ENCODE measurements at places on chromosomes 11 and 22.

- DNase-seq = no peak
Observed at GRCh38 chr11:23688835-23689234, 808.0 kb upstream of the LUZP2 start.

DNA sequence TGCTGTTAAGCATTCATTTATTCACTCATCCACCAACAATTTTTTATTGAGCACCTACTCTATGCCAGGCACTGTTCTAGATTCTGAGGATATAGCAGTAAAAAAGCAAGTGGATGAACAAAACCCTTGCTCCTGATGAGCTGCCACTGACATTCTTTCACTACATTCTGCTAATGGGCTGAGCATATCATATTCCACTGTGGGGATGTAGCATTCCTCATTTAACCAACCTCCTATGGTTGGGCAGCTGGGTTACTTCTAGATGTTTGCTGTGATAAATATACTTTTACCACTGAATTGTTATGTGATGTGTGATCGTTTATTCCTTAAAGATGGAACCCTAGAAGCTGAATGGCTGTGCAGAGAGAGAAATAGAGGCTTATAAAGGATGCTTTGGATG, 176.9 kb downstream of the MN1 start:
- DNase-seq = no peak

DNA sequence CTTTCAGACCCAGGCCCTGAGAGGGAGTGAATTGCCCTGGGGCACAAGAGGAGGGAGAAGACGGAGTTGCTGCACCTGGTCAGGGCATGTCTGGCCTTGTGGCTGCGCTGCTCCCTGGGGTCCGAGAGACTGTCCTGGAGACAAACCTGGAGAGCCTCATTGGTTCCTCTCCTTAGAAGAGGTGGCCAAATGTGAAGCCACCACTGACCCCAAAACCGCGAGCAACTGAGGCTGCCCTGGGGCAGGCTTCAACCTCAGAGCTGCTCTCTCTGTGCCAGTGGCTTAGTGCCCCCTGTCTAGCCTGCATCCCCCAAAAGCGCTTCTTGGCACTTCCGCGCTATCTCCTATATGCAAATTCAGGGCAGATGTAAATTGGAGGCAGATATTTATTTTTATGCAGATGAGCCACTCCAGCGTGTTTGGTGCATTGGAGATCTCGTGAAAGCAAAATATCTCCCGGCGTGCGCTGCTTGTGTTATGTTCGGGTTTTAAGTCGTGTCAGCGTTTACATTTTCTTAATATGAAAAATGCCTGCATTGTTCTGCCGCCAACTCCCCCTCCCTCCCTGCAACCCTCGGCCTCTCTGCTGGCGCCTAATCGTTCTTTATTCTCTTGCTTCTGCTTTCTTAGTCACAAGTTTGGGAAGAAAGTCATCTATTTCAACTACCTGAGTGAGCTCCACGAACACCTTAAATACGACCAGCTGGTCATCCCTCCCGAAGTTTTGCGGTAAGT, 69.5 kb downstream of the ARHGAP8 start:
- no peak for DNase-seq

- DNase-seq = no peak
Observed at GRCh38 chr11:110522471-110522870, 92.7 kb downstream of the FDX1 start.

- DNase-seq = no peak
Observed at GRCh38 chr22:46462726-46463371, 74.6 kb downstream of the CELSR1 start.

GRCh38 chr11:70201882-70202861, 924 bp upstream of the FADD start:
- no peak for DNase-seq

DNA sequence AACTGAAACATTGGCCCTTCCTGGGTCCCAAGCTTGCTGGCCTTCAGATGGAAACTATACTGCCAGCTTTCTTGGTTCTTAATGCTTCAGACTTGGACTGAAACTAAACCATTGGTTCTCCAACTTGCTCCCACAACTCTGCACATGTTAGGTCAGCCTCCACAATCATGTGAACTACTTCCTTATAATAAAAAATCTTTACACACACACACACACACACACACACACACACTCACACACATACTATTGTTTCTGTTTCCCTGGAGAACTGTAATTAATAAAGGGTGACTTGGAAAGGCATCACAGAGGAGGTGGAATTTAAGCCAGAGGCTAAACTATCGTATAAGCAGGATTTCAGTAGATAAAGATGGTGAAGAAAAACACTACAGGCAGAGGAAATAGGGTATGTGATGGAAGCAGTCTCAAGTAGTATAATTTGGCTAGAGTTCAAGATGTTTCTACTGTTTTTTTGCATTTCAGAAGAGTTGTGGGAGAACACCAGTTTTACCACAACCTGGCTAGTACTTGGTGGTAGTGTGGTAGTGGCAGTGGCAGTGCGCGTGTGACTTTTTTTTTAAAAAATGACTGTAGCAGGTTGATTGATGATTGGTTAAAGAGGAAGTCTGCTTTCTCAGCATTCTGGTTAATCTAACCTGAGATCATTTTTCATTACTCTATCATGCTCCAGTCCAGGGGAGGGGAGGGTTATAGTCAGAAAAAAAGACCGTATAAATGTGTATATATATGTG, 70.1 kb downstream of the PDE3B start:
- no peak for DNase-seq

- DNase-seq = no peak
Observed at GRCh38 chr22:22553735-22554586, 5.1 kb downstream of the PRAME start.

- DNase-seq = no peak
Observed at GRCh38 chr22:17717708-17718107, 56.6 kb downstream of the BID start.

DNA sequence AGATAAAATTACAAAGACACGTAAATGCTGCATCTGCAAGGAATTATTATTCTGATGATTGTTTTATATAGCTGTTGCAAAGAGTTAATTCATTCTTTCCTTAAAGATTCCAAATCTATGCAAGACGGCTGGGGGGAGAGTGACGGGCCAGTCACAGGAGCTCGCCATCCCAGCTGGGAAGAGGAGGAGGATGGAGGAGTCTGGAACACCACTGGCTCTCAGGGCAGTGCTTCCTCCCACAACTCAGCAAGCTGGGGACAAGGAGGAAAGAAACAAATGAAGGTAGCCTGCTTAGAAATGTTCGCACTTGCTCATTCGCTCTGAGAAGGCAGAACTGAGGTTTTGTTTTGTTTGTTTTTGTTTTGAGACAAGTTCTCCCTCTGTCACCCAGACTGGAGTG, 73.0 kb upstream of the ADSL start:
- no peak for DNase-seq

DNA sequence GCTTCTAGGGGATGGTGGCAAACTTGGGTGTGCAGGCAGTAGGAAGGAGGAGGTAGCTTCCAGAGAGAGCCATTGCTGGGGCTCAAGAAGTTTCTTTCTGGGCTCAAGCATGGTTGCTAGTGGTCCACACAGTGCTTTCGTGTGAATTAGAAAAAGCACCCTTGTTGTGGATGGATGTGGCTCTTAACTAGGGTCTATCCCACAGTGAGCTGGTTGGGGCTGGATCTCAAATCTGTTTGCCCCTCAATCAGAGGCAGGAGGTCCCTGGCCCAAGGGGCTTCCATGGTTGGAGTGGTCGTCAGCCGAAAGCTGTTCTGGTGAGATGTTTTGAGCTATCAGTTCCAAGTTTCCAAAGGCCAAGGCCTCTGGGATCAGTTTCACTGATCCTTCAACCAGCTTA, 35.0 kb downstream of the ZBTB16 start:
- DNase-seq = no peak

- DNase-seq = no peak
Observed at GRCh38 chr11:70644343-70645060, 246.2 kb downstream of the CTTN start.

- no peak for DNase-seq
Observed at GRCh38 chr11:15967966-15968365, 388.4 kb downstream of the SOX6 start.

GRCh38 chr22:30272781-30273601, 6.3 kb upstream of the OSM start:
- no peak for DNase-seq

GRCh38 chr11:122158171-122158570, 42.2 kb upstream of the BLID start:
- DNase-seq = no peak

DNA sequence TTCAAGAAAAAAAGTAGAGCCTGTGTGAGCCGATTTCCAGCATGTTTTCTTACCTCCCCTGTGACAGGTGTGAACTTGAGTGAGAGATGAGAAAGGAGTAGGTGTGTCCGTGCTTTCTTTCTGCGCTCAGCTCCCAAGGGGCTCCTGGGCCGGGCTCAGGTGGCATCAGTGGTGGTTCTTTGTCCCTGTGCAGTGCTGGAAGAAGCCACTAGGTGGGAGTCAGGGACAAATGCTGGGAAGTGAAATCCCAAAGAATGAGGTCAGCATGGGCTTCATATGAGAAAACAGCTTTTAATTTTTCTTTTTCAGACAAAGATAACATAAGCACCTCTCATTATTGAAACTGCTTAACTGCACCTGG, 57.8 kb downstream of the PPFIBP2 start:
- DNase-seq = no peak

GRCh38 chr11:125180413-125181305, 16.1 kb downstream of the PKNOX2 start:
- no peak for DNase-seq

- DNase-seq = no peak
Observed at GRCh38 chr11:71298016-71298550, 45.7 kb upstream of the SHANK2 start.

DNA sequence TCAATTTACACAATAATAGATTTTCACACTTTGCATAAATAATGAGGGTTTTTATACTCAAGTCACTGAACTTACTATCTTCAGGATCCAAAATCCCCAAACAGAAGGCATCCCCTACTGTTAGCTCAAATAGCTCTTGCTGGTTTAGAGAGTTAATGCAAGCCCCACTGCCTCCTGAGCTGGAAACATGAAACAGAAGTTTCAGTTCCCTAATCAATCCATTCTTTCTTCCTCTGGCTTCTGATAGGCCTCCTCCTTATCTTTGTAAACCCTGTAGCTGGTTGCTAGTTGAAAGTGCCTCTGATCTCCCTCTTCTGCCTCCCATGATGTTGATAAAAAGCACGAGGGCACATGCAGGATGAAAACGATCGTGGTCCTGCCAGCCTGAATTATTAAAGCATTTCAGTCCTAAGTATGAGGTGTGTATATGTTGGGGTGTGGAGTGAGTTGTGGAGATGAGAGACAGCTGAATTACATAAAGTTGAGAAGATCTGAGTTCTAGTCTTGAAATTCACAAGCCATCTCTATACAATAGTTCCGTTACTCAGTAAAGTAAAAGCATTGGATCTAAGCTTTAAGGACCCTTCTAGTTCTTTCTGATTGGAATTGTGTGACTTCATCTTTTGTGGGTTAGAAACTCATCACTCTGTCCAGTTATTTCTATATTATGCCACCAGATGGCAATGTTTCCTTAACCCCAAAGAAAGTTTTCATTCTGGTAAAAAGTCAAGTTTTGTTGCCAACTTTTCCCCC, 35.0 kb upstream of the EHF start:
- DNase-seq = no peak

DNA sequence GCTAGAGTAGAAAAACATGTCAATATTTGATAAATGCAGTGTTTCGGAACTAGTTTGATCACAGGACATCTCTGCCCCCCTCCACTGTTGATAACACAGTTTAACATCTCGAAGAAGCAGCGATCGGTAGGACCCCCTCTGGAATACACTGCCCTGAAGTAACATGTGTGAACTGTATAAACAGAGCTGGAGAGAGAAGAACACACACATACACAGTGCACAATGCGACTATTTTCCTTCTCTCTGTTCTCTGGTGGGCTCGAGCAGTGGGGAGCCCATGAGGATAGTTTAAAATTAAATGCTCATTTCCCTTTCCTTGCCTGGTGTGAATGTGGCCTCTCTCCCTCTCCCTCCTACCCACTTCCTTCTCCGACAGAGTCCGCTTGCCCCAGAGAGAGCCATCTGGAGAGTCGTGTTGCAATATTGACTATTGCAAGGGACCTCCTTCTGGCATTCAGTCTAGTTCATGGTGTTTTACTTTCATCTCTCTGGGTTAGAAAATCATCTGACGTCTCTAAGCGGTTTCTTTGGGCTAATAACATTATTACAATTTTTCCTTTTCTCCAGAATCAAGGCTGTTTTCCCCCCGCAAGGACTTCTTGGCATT, 51.6 kb upstream of the BARX2 start:
- DNase-seq = no peak

DNA sequence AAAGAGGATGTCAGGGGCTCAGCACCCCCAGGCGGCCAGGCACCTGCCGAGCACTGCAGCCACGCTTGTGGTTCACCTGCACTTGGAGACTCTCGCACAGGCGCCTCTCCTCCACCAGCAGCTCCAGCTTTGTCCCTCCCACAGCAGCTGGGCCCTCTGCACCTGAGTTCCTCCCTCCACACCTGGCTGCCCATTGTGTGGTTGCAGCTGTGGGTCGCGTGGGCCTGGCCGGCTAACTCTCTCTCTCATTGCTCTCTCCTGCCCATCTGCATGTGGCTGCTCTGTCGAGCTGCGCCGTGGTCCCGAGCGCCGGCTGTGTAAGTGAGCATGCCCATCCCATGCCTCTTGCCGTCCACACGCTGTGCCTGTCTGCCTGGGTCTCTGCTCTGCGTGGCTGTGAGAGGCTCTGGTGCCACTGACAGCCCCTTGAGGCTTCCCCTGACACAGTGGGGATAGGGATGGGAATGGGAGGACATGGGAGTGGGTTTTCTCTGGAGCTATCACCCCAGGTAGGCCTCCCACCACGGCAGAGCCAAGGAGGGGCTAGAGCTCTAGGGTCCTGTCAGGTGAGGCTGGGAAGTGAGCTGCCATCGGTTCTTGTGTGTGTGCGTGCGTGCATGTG, 8.5 kb upstream of the ACR start:
- no peak for DNase-seq

- no peak for DNase-seq
Observed at GRCh38 chr11:35735903-35736302, 73.3 kb downstream of the TRIM44 start.

- DNase-seq = no peak
Observed at GRCh38 chr22:42338479-42338878, 68.0 kb upstream of the TCF20 start.

GRCh38 chr22:46081831-46082210, 68.5 kb upstream of the PPARA start:
- no peak for DNase-seq

- DNase-seq = no peak
Observed at GRCh38 chr11:120186774-120187591, 23.8 kb upstream of the OAF start.

DNA sequence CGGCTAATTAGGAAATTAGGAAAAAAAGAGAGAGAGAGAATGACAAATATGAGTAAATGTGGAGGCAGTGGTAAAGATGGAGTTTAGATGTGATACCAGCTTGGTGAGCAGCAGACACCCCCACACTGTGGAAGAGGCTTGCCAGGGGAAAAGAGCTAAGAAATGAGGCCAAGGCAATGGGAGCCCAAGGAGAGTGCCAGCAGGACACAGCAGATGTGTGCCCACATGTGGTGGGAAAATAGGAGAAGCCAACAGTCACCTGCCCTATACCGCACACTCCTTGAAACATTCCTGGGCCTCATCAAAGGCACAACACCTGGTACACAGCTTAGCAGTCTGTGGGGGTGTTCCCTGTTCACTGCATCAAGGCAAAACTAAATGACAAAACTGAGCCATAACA, 104.9 kb downstream of the FAM76B start:
- DNase-seq = no peak
